ENCODE measurements at places on chromosomes 4 and X.

DNA sequence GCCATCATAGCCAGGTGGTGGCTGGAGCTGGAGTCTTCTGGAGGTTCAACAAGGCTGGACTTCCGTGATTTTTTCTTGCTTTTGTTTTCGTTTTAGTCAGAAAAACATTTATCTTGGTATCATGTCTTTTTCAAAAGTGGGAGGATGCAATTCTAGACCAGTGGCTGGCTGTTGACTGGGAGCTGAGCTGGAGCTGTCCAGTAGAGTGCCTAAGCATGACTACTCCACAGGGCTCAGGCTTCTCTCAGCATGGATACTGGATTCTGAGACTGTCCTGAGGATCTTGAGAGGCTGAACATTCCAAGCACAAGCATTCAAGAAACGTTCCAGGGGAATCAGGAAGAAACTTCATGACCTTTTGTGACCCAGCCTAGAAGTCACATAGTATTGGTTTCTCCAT is 598.1 kb downstream of the MID1IP1 start:
- no peak for DNase-seq

- no peak for DNase-seq
These were observed 126.9 kb downstream of the LRBA start for GRCh38 chr4:150888217-150888616.

DNA sequence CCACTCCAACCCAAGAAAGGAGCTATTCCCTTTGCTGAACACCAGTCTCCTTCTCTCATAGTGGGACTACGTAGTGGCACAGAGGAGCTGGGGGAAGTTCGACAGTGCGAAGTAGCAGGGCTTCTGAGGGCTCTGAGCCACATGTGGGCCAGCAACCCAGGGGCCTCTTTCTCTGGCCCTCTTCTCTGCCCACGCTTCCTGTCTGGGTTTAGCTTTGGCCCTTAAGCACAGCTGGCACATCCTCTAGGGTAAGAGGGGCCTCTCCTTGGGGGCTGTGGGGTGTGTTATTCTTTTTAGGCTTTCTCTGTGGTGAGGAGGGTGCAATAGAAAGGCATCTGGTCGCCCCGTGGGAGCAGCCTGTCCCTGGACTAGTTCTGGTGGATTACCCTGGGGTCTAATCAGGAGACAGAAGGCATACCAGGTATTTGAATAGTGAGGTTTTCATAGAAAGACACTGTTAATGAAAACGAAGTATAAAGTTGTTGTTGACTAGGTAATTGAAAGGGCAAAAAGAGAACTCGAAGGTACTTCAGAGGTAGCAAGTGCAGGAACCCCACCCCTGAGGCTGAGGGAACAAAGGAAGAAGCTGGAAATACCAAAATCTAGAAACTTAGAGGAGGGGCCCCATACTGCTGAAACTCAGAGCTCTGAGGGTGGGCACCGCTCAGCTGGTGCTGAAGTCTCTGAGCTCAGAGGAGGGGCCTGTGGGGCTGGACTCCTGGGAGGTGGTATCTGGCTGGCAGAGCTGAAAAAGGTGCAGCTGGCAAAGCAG is 151.9 kb upstream of the RPS6KA3 start:
- no peak for DNase-seq

- no peak for DNase-seq
These were observed 49.0 kb upstream of the CXorf51A start for GRCh38 chrX:146863566-146863965.

DNA sequence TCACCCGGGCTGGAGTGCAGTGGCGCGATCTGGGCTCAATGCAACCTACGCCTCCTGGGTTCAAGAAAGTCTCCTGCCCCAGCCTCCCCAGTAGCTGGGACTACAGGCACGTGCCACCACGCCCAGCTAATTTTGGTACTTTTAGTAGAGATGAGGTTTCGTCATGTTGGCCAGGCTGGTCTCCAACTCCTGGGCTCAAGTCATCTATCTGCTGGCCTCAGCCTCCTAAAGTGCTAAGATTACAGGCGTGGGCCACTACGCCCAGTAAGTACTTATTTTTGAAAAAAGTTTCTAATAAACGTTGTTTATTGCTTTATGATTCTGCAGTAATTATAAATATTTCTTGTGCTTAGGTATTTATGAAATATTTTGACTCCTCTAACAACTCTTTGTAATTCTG is 4.3 kb upstream of the PCSK1N start:
- DNase-seq, result no peak

- no peak for DNase-seq
These were observed 158.9 kb downstream of the KDM6A start for GRCh38 chrX:45031830-45032378.

- DNase-seq, result no peak
These were observed 6.8 kb downstream of the MEPE start for GRCh38 chr4:87839592-87839946.

GRCh38 chr4:83851261-83852084 is 315.6 kb downstream of the GPAT3 start:
- no peak for DNase-seq
